ENCODE measurements at places on chromosomes 2 and 18. TPM values are rescaled to one million over a fixed set of nuclear protein-coding genes. Genes with fewer than 3 reads are reported as not detected.

LRRC30 gene
- not detected for total RNA-seq

DNA sequence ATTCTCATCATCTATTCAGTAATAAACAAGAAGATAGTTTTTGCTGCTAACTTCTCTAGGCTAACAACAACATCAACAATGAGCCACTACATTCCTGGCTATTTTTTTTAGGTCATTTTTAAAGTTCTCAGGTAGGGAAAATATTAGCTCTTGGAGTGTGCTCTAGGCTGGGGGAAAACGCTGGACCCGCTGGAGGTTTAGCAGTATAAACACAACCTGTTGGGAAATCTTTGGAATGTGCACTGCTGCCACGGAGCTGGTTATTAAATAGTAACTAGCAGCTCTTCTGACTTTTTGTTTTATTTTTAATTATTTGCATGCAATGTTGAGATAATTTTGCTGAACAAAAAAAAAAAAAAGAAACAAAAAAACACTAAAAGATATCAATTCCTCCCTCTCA is 892.1 kb upstream of the ACVR2A start:
- H3K4me1 ChIP-seq, result peaks cover 4% of the 10 kb centered on the region

DNA sequence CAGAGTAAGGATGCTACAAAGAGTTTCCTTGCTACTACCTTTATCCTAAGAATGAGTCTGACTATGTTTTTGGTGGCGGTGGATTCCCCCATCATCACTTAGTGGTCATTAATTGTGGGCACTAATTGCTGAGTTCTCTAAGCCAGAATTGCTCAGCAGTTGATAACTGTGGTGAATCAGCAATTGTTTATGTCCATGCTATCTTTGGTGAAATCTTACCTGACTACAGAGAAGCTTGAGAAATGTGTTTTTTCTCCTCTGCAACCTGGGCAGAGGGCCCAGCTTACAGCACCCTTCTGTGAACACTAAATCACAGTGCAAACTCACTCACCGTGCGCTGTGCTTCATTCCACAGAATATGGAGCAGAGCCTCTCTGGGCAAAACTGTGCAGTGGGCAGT is 683.6 kb downstream of the CNTNAP5 start:
- no peak for DNase-seq
- H3K27ac ChIP-seq, result no peak overlapping the region
- H3K4me3 ChIP-seq, result no peak overlapping the region
- H3K4me1 ChIP-seq, result no peaks in the 10 kb centered on the region
- no peaks in the 10 kb centered on the region for H3K27me3 ChIP-seq

GRCh38 chr2:42099438-42100173 is 51.8 kb downstream of the PKDCC start:
- H3K36me3 ChIP-seq, result no peaks in the 10 kb centered on the region
- no peak overlapping the region for H3K4me3 ChIP-seq
- H3K4me1 ChIP-seq, result peaks cover 35% of the 10 kb centered on the region
- no peak for DNase-seq
- H3K27me3 ChIP-seq, result no peaks in the 10 kb centered on the region

DNA sequence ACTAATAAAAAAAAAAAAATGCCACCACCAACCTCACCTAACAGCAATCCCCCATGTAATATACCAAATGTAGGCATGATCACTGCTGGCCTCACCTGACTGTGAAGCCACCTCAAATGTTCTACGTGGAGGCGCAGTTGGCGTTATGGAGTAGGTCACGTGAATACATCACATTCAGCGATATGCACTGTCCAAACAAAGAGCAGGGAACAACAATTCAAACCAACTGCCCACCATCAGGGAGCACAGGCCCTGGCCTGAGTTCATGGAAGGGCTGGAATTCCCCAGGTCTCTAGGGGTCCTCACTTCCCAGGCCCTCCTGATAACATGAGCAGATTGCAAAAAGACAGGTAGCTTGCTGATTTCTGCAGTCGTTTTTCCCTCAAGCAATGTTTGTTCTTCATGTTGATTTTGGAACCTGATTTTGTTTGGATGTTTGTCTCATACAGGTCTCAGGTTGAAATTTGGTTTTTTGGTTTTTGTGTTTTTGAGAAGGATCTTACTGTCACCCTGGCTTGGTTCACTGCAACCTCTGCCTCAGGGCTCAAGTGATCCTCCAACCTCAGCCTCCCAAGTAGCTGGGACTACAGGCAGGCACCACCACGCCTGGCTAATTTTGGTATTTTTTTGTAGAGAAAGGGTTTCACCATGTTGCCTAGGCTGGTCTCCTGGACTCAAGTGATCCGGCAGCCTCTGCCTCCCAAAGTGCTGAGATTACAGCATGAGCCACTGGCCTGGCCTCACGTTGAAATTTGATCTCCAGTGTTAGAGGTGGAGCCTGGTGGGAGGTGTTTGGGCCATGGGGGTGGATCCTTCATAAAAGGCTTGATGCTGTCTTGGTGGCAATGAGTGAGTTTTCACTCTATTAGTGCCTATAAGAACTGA is 15.5 kb downstream of the TBC1D8 start:
- H3K4me1 ChIP-seq, result no peaks in the 10 kb centered on the region
- no peaks in the 10 kb centered on the region for H3K27me3 ChIP-seq
